ENCODE measurements at places on chromosomes 16 and 17.
A peak's percentile ranks its signal among the peaks of the same experiment; 100 is the strongest.

DNA sequence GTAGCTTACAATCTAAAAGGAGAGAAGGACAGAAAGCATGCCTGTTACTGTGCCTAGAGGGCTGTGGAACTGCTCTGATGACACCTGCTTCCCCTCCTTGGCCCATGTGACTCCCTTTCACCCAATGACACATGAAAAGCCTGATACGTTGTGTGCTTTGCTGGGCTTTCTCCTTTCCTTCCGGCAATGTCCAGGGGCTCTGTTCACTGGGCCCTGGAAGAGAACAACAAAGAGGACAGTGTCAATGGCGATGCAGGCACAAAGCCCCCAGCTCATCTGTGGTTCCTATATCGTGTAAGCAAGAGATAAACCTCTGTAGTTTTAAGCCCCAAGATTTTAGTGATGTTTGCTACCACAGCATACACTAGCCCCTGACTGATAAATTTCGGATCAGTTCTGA is 306.1 kb downstream of the ABCC12 start:
- no peak for DNase-seq

DNA sequence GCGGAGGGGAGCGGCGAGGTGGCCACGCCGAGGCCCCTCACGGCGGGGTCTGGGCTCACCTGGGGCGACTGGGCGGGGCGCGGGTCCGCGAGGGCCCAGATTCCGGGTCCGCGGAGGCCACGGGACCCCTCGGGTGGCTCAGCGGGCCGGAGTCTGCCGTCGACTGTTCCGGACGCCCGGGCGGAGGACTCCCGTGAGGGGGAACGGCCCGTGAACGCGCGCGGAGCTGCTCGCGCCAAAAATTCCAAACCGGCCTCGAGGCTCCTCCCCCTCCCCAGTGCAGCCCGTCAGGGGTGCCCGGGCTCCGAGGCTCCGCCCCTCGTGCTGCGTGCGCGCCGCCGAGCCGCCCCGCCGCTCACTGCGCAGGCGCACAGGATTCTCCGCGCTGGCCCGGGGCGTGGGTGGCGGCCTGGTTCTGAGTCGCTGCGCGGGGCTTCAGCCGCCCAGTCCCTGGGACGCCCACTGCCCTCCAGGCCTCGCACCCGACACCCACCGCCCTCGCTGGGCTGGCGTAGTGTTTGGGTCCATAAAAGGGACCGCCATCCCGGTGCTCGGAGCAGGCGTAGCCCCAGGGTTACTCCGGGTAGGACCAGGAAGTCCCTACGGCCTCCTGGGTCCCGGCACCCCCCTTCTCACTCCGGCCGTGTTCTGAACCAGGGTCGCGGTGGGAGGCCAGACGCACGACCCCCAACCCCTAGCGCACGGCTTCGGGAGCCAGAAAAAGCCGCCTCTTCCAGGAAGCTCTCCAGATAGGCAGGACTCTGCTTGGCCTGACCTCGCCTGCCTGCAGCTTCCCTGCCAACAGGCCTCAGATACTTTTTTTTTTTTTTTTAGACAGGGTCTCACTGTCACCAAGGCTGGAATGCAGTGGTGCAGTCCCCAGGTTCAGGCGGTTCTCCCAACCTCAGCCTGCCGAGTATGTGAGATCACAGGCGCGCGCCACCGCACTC is at the start of gene PKMYT1:
PKMYT1 (minus strand) TSS at position 220 of the 950 bp plus-strand sequence. CDS start 789 bp downstream, outside the sequence.
- peak; percentile 95 for DNase-seq

GRCh38 chr17:1001640-1002411 is 4.9 kb downstream of the TIMM22 start:
- no peak for DNase-seq

DNA sequence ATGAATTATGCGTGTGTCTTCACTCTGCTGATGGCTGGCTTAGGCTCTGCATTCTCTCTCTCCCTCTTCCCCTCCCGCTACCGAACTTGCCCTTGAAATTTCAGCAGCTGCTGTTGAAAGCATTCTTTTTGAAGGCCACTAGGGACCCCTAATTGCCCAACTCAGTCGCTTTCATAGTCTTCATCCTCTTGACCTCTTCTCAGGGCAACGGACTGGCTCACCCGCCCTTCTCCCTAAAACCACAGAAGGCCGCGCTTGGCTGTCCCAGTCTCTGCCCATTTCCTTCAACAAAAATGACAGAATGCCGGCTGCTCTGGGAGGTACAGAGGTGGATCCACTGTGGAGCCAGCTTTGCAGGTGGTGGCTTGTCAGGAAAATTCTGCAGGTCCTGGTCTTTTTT is 21.0 kb upstream of the FMNL1 start:
- DNase-seq = no peak

DNA sequence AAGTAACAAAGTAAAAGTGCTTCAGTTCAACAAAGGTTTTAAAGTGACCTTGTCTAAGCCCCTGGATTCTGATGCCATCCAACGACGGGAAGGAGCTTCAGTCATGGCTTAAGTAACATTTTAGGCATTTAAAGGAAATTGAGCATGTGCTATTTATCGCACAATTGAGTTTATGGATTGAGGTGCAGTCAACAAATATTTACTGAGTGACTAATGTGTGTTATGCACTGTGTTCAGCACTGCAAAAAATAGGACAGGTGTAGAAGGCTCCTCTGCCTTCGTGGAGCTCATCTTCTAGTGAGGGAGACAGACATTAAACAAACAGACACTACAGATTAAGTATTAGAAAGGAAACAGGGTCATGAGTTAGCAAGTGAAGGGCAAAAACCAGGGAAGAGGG is 12.5 kb downstream of the TMIGD1 start:
- no peak for DNase-seq

GRCh38 chr17:14061666-14062560 is 7.4 kb upstream of the COX10 start:
- DNase-seq = no peak

GRCh38 chr17:27529230-27529796 is 73.1 kb downstream of the KSR1 start:
- no peak for DNase-seq

DNA sequence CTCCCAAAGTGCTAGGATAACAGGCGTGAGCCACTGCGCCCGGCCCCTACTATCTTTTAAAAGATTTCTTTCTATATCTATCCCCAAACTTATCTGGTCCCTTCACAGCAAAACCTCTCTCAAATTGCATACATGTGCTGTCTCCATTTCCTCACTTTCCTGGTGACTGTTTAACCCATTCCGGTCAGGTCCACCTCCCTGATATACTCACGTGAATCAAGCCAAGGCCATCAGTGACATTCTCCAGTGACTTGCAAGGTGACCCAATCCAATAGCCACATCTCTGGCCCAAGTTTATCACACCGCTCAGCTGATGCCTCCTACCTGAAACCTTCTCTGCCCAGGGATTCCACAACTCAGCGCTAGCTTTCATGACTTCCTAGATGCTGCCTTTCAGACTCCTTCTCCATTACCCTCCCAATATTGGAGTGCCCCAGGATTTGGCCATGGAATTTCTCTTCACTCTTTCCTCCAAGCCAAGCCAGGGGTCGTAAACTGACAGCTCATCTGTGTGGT is 1.4 kb upstream of the CTCF start:
- DNase-seq = no peak

- no peak for DNase-seq
Observed at GRCh38 chr17:74454197-74455024, 12.0 kb upstream of the CD300A start.

Data from CD4-positive, alpha-beta T cell (primary cell).